ENCODE measurements at places on chromosomes 7 and 10.

- DNase-seq = no peak
Measured at GRCh38 chr10:114258274-114258840, 19.3 kb downstream of the VWA2 start.

DNA sequence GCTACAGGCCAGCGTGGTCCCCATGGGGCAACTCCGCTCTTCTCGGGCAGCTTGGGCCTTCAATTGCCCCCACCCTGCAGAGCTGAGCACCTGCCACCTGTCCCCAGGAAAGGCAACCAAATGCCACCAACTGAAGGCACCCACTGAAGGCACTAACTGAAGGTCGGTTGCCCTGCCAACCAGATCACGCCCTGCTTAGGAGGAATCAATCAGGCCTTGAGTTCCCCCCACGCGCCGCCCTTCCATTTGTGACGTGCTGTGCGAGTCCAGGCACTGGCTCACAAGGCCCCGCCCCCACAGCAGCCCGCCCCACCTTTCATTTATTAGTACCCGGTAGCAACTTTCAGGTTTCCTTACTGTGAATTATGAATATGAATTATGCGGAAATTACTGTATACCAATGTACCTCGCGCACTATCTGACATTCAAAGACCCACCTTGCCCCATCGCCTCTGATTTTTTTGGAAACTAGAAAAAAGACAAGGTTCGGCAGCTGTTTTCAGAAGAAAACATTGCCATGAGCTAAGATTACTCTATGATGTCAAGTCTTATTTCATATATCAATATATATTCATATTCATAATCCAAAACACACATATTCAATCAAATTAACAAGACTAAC is 83.6 kb upstream of the ABI1 start:
- DNase-seq = no peak

- no peak for DNase-seq
Measured at GRCh38 chr10:13536674-13537366, 8.0 kb upstream of the BEND7 start.

- no peak for DNase-seq
Measured at GRCh38 chr7:50960621-50961310, 178.1 kb upstream of the GRB10 start.

DNA sequence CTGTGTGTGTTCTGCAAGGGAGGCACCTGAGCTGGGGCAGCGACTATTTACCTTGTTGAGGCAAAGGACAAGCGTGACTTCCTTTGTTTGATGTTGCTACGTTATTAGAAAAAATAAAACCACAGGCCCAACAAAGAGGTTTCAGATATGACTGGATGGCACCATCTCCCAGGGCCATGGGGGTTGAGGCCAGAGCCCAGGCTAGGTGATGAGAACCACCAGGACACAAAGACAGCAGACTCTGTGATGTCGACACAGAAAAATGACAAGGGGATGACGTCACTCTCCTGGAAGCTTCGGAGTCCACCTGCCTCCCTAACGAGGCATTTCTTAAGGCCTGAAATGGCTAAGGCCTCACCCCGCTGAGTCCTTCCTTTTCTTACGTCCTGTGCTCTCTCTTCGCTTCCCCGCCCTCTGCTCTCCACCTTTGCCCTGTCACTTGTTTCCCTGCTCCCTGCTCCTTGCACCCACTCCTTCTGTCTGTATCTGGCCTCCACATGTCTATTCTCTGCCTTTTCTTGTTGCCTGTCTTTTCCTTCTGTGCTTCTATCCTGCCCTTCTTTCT is 83.0 kb upstream of the ADRB1 start:
- peak; percentile 15 for DNase-seq

DNA sequence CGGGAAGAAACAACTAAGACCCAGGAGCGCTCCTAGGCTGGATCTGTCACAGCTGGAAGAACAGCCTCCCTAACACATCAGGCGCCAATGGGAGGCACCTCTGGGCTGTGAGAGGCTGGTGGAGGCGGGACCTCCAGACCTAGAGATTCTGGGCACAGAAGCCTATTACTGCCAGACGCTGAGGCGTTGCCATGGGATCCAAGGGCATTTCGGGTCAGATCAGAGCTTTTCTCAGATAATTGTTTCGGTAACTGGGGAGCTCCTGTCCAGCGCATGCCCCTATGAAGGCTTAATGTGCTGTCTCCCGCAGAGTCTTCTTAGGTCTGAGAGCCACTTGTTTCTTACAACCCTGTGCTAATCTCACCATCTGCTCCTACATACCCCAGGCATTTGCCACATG is 339.2 kb downstream of the ZNF716 start:
- DNase-seq = no peak

GRCh38 chr7:117250801-117251200 is 72.1 kb downstream of the WNT2 start:
- DNase-seq = no peak

DNA sequence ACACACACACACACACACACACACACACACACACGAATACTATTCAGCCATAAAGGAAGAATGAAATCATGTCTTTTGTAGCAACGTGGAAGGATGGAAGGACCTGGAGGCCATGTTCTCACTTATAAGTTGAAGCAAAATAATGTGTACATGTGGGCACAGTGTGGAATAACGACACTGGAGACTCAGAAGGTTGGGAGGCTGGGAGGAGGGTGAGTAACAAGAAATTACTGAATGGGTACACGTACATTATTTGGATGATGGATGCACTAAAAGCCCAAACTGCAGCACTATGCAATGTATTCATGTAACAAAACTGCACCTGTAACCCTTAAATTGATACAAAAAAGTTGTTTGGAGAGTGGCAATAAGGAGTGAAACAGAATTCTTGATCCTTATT is 32.1 kb downstream of the KMT2C start:
- no peak for DNase-seq

DNA sequence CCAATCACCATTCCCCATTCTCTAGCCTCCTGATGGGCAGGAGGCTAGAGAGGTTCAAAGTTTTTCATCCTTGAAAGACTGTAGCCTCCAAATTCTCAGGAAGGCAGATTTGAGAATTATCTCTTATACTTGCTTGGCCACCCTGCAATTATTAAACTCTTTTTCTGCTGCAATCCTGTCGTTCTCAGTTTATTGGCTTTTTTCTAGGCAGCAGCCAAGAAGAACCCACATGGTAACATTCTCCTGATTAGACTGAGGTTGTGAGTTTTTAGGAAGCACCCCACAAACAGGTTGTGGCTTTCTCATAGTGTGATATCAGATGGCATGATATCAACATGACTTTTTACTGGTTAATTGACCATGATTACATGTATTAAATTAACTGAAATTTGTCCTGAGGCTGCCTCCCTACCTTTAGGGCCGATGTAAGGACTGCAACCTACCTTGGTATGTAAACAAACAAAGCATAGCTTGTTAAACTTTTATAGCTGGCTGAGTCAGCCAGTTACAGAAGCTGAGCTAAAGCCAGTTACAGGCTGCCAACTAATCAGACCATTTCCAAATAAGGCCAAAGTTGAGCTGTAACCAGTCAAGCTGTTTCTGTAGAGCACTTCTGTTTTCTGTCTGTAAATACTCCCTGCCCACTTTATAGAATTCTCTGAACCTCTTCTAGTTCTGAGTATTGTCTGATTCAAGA is 3.2 kb upstream of the ZNF248 start:
- DNase-seq = no peak

GRCh38 chr10:49174926-49175500 is 13.2 kb downstream of the TMEM273 start:
- no peak for DNase-seq

- DNase-seq = peak; percentile 75
Measured at GRCh38 chr7:111138193-111138569, 47.3 kb downstream of the LRRN3 start.

DNA sequence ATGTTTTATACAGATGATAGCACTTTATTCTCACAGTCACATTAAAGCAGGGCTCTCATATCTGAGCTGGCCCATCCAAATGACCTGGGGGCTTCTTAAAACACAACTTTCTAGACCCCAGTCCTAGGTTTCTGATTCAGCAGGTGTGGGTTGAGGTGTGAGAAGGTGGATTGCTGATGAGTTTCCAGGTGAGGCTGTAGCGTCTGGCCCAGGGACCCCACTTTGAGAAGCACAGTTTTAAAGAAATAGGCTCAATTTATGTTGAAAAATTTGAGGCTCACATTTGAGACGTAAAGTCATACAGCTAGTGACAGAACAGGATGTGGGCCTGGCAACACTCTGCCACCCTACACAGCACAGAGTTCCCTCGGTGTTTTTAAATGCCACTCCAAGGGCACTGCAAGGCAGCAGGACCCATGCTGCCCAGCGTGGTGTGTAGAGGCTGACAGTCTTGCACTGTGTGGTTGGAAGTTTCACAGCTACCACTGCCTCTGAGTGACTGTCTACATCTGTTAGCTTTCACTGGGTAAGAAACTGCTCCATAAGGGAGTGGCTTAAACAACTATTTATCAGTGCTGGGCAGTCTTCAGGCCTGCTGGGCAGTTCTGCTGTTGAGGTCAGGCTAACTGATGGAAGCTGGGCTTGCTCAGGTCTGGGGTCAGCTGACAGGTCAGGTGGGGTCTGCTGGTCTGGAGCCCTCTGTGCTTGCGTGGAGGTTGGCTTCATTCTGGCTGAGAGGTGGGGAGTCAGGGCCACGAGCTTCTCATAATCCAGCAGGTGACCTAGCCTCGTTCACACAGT is 319.7 kb downstream of the CXCL12 start:
- no peak for DNase-seq

DNA sequence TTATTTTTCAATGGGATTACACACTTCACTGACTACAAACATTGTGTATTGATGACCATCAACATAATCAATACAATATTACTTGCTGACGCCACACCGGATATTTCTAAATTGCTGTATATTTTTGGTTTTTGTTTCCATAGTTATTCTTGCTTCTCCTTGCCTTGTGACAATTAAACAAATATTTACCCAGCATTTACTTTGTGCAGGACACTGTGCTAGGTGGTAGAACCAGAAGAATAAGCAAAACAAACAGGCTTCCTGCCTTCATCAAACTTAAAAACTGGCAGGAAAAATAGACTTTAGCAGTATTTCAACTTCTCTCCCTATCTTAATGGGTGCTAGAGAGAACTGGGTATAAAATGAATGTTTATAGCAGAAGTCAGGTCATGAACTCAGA is 50.6 kb downstream of the ZNF277 start:
- DNase-seq = no peak

- DNase-seq = no peak
Measured at GRCh38 chr10:91598211-91598977, 34.5 kb downstream of the PPP1R3C start.

DNA sequence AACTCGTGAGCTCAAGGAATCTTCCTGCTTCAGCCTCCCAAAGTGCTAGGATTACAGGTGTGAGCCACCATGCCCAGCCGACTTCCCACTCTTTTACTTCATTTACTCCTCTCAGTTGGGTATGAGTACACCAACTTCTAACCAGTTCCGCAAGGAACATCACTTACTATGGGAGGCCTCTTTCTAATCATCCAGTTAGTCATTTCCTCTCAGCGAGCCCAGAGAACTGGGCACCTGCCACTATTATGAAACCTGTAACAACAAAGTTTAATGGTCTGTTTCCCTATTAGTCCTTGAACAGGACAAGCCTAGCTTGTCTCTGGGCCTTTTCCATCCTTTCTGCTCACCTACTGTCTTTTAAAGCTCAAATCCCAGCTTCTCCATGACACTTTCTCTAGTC is 88.8 kb downstream of the DNMBP start:
- DNase-seq = no peak

DNA sequence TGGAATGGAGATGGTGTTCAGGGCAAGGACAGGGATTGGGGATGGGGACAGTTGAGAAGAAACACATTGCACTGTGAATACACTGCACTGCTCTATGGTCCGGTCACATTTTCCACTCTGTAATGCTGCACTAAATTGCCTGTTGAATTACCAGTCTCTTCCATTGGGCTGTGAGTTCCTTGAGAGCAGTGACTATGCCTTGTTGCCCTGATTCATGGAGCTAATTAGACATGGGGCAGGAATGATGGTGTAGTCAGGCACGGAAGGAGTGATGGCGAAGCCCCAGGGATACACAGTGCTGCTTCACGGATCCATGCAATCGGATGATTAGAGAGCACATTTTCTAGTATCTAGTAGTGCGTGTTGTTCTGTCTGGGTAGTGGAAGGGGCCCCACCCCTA is 25.4 kb upstream of the GPAM start:
- DNase-seq = no peak

DNA sequence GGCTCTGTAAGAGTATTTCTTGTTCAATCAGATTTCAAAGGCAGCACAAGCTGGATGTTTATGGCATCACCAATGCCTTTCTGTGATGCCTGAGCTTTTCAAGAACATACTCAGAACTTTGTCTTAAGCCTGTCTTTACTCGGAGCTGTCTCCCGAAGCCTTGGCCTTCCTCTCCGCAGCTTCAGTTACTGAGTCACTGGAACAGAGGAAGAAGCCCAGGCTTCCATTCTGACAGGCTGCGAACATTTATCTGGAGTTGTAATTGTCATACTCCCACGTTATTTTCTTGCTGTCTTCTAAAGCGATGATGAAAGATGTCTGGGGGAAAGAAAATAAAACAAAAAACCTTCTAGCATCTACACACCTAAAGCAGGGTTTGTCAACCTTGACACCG is 43.9 kb downstream of the GRK5 start:
- DNase-seq = no peak

- DNase-seq = no peak
Measured at GRCh38 chr7:80060218-80060806, 74.3 kb upstream of the GNAI1 start.

DNA sequence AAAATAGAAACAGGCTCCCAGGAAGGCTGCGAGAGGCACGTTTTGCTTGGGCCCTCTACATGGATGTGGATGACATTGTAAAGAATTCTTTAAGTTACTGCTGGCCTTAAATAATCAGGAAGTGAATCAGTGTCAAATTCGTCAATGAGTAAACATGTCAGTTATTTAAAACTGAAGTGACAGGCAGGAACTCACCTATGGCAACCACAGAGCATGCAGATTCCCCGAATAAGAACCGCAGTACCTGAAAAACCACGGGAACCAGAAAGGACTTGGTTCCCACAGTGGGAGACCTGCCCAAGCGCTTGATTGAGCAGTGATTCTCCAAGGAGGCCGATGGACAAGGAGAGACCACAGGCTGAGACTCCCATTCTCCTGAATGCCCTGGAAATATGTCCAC is 351.2 kb upstream of the AKR1E2 start:
- no peak for DNase-seq

DNA sequence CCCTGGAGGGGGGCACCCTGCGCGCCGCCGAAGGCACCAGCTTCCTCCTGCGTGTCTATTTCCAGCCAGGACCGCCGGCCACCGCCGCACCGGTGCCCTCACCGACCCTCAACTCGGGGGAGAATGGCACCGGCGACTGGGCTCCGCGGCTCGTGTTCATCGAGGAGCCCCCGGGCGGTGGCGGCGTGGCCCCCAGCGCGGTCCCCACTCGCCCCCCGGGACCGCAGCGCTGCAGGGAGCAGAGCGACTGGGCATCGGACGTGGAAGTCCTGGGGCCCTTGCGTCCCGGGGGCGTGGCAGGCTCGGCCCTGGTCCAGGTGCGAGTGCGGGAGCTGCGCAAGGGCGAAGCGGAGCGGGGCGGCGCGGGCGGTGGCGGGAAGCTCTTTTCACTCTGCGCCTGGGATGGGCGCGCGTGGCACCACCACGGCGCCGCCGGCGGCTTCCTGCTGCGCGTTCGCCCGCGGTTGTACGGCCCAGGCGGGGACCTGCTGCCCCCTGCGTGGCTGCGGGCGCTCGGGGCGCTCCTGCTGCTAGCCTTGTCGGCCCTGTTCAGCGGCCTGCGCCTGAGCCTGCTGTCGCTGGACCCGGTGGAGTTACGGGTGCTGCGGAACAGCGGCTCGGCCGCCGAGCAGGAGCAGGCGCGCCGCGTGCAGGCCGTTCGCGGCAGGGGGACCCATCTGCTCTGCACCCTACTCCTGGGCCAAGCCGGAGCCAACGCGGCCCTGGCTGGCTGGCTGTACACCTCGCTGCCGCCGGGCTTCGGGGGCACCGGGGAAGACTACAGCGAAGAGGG is 594 bp downstream of the CNNM1 start:
- DNase-seq = no peak

All from T-helper 2 cell treated with Interferon-gamma antibody and Interleukin-4, amounts not matched to agents 5 μg/mL and 100 μg/mL, for 36 hours (primary cell).